ENCODE measurements at places on chromosomes 1 and 21. TPM values are rescaled to one million over a fixed set of nuclear protein-coding genes. Genes with fewer than 3 reads are reported as not detected.

DNA sequence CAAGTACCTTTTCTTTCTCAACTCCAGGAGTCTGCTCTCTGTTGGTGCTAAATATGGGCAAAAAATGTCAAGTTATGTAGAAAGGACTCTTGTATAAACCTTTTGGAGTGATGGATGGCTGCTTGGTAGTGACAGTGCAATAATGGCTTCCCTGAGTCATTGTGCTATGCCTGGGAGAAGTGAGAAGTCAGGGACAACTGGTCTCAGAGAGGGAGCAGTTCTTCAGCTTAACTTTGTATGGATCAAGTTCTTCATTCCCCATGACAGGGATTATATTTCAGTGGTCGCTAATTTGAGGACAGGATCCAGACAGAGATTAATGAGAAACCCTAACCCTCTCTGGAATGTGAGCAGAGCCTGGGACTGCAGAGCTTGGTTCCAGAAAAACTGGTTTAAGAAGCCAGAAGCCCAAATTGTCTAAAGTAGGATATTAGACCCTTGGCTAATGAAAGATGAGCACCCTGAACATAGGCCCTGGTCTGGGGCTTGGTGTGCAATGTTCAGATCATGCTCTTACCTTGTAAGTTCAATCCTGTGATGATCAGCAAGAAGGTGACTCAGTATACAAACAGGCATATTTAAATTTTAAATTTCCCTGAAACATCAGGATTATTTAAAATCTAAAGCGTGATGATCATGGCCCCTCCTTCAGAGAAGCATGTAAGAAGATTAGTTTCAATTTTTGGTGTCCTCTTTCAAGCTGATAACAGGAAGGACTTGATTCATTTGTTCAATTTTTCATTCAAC is 50.9 kb downstream of the NTMT2 start:
- H3K27ac ChIP-seq: no peak overlapping the region
- H3K27me3 ChIP-seq: no peaks in the 10 kb centered on the region
- H3K36me3 ChIP-seq: no peaks in the 10 kb centered on the region

The KCNQ4 gene
- 0.07 TPM for total RNA-seq

DNA sequence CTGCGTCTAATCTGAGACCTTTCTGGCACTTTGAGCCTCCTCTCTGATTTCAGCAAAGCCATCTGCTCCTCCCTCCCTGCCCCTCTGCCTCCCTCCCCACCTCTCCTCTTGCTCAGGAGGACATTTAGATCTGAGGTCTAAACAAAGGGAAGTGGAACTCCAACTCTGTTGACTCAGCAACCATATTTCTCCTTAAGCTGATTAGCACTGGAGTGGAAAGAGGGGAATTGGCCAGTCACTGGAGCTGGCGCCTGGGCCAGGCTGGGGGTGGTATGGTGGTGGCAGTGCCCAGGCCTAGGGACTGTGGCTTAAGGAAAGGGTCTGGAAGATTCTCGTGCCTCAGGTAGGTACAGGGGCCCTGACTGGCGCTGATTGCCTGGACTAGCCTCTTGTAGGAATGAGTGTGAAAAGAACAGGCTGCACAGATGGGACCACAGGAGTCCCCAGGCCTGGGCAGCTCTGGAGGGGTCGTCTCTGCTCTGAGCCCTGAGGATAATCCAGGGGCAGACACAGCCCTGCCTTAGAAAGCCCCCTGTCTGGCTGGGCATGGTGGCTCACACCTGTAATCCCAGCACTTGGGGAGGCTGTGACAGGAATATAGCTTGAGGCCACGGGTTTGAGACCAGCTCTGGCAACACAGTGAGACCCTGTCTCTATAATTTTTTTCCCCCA is 11.9 kb downstream of the SH2D2A start:
- H3K4me1 ChIP-seq: peaks cover 10% of the 10 kb centered on the region
- H3K36me3 ChIP-seq: peaks cover 15% of the 10 kb centered on the region
- peak; percentile 10 for DNase-seq
- H3K4me3 ChIP-seq: no peak overlapping the region
- no peaks in the 10 kb centered on the region for H3K27me3 ChIP-seq

GRCh38 chr1:162660574-162660973 is 28.3 kb downstream of the DDR2 start:
- H3K36me3 ChIP-seq: no peaks in the 10 kb centered on the region
- peaks cover 10% of the 10 kb centered on the region for H3K4me1 ChIP-seq
- no peak overlapping the region for H3K27ac ChIP-seq
- DNase-seq: no peak
- H3K4me3 ChIP-seq: no peak overlapping the region

GRCh38 chr1:245583575-245584330 is 429.0 kb downstream of the KIF26B start:
- H3K4me3 ChIP-seq: no peak overlapping the region
- no peaks in the 10 kb centered on the region for H3K4me1 ChIP-seq
- no peak overlapping the region for H3K27ac ChIP-seq
- no peaks in the 10 kb centered on the region for H3K36me3 ChIP-seq

DNA sequence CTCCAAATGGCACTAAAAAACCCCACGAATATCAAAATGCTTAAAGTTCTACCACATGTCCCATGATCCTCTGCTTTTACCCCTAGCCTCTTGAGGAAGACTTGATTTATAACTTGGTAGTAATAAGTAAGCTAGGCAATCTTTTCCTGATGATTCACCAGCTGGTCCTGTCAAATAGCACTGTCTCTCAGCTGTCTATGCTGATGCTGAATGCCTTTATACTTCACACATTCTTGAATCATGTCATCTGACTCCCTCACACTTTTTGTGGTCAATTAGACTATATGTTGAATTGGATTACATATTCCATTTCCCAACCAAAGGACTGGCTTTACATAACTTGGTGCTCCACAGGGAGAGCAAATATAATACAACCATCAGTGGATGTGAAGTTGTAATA is 16.6 kb downstream of the C21orf91 start:
- no peak overlapping the region for H3K27ac ChIP-seq
- no peak for DNase-seq
- H3K27me3 ChIP-seq: no peaks in the 10 kb centered on the region
- H3K4me3 ChIP-seq: no peak overlapping the region

The MCOLN3 gene
- not detected for total RNA-seq

The NHLH1 gene
- 0.46 TPM for total RNA-seq

The MX2 gene
- not detected for total RNA-seq
